ENCODE measurements at places on chromosomes 4 and X. TPM values are rescaled to one million over a fixed set of nuclear protein-coding genes. Genes with fewer than 3 reads are reported as not detected.

DNA sequence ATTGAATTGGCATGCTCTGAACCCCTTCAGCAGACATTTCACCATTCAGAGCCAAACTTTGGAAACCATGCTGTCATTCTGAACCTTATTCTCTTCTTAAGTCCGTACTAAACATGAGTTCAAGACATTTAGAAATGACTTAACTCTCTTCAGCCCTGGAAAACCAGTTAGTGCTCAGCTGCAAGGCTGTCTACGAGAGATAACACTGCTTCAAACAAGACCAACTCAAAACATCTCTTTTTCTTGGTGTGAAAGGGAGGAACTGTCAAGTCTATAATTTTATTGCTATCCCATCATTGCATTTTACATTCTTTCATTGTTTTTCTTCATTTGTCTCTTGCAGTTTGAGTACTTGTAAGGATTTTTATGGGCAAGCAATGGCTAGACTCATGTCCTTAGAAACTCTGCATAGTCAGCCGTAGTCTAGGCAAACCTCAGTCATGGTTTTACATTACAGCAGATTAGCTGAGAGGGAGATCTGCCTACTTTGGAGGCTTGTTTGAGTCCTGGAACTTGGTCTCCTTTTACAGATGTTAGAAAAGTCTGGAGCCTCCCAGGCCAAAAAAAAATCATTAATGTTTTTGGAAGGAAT is 120.6 kb upstream of the JADE1 start:
- no peaks in the 10 kb centered on the region for H3K27me3 ChIP-seq
- no peak overlapping the region for H3K4me3 ChIP-seq
- DNase-seq, result no peak

GRCh38 chr4:125948021-125948420 is 633.3 kb downstream of the FAT4 start:
- H3K4me3 ChIP-seq, result no peak overlapping the region
- peaks cover 4% of the 10 kb centered on the region for H3K36me3 ChIP-seq
- no peaks in the 10 kb centered on the region for H3K27me3 ChIP-seq
- DNase-seq, result no peak

PLS3 gene
- 64.6 TPM for total RNA-seq

DNA sequence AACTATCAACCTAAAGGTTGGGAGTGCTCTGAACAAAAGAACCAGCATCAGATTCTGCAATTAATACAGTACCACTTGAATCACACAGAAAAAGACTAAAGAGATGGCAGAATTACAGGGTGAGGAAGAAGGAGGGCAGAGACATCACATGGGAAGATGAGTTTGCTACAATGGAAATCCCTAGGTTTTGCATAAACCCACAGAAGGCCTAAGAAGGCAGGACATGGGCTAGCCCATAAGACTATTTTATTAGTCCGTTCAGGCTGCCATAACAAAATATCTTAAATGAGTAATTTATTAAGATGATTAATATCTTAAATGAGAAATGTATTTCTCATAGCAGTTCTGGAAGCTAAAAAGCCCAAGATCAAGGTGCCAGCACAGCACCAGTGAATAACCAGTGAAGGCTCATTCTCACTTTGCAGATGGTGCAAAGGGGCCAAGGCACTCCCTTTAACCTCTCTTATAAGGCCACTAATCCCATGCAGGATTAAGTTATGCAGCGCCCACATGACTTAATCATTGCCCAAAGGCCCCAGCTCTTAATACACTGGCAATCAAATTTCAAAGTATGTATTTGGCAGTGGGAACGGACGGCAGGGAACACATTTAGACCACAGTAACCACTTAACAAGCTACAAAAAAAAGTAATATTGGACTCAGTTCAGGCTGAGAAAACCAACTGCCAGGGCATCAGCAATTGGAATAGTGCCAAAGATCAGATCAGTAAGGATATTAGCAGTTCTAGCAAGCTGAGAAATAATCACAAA is 47.6 kb upstream of the NEUROG2 start:
- no peak overlapping the region for H3K4me3 ChIP-seq
- H3K27me3 ChIP-seq, result no peaks in the 10 kb centered on the region
- no peaks in the 10 kb centered on the region for H3K4me1 ChIP-seq
- no peaks in the 10 kb centered on the region for H3K36me3 ChIP-seq
- H3K27ac ChIP-seq, result no peak overlapping the region

SPACA5 gene
- total RNA-seq, result not detected

TREX2 gene
- total RNA-seq, result 4.3 TPM

DNA sequence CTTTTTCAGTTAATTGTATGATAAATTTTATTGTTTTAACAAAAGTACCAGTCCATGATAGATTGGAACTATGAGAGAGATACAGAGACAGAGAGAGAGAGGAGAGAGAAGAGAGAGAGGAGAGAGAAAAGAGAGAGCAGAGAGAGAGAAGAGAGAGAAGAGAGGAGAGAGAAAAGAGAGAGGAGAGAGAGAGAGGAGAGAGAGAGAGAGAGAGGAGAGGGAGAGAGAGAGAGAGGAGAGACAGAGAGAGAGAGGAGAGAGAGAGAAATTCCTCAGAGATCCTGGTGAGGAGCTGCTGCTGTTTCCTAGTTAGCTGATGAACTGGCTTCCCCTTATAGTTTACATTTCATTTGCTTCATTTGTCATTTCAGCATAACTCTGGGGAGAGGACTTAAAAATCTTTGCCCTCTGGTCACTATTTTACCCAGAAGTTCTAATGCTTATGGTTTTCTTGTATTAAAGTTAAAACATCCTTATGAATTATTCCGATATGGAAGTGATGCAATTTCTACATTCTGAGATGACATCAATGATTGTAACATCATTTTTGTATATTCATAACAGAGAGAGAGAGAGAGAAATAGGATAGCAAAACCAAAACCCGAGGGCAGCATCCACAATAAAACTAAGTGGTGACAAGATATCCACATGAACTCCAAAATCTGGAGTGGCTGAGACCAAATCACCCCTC is 10.8 kb downstream of the CTAG1A start:
- H3K4me1 ChIP-seq, result no peaks in the 10 kb centered on the region
- H3K4me3 ChIP-seq, result no peak overlapping the region
- no peaks in the 10 kb centered on the region for H3K36me3 ChIP-seq
- peaks cover 37% of the 10 kb centered on the region for H3K27me3 ChIP-seq
- no peak for DNase-seq

GRCh38 chr4:8248091-8248490 is 21.5 kb upstream of the HTRA3 start:
- no peaks in the 10 kb centered on the region for H3K4me1 ChIP-seq
- no peaks in the 10 kb centered on the region for H3K36me3 ChIP-seq
- H3K4me3 ChIP-seq, result no peak overlapping the region
- H3K27ac ChIP-seq, result peak overlapping the region; percentile 64

GRCh38 chrX:113962343-113962742 is 621.5 kb upstream of the HTR2C start:
- H3K4me3 ChIP-seq, result no peak overlapping the region
- no peaks in the 10 kb centered on the region for H3K36me3 ChIP-seq
- no peak for DNase-seq
